G401 (cell line): ENCODE measurements at places on chromosomes 3 and 15. TPM values are rescaled to one million over a fixed set of nuclear protein-coding genes. Genes with fewer than 3 reads are reported as not detected.
A peak's percentile ranks its signal among the peaks of the same experiment; 100 is the strongest.

- DNase-seq: no peak
These were observed 32.8 kb downstream of the TMEM212 start for GRCh38 chr3:171875923-171876412.

- no peak for DNase-seq
These were observed 220.7 kb upstream of the GAP43 start for GRCh38 chr3:115402651-115403050.

- DNase-seq: no peak
These were observed 4.3 kb downstream of the PDIA5 start for GRCh38 chr3:123071146-123071545.

GRCh38 chr3:46102780-46103130 is 75.5 kb upstream of the XCR1 start:
- no peak for DNase-seq

DNA sequence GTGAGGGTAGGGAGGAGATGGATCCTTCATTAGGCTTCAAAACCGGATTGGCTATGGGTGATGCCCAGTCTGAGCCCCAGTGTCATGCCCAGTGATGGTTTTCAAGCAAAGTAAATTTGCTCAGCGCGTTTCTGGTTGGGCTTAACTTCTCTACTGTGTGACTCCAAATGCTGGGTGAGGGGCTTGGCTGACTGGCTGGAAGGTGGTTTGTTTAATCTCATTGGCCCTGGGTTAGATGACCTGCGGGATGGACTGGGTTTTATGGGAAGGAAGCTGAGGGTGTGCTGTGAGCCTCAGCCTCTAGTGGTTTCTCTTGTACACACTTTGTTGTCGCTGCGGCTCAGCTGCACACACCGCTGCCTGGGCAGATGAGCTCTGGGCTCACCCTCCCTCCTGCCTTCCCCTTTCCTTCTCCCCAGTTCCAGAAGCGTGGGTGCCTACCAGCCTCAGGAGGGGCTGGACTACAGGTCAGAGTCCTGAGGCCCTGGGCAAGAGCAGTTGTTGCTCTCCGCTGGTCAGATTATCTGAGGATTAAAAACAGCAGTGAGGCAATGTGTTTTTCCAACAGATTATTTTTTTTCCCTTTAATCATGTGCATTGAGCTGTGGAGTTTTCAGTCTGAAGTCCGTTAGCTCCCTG is 18.6 kb downstream of the PDIA5 start:
- DNase-seq: no peak

- no peak for DNase-seq
These were observed 31.1 kb downstream of the ADAMTS17 start for GRCh38 chr15:100310513-100311153.

DNA sequence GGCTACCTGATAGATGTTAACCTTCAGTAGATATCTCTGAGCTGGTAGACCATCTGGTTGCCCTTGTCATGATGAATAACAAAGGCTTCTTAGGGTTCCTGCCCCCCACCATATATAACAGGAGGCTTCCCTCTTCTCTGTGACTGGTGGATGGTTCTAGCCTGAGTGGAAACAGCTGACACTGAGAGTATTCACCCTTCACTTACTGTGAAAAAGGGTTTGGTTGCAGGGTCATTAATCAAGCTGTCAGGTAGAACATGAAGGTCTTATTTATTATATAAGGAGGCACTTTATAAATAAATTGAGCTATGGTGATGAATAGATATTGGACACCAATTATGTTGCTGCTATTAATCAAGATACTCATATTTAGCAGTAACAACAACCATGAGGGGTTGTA is 58.6 kb downstream of the CACNA2D3 start:
- DNase-seq: no peak

GRCh38 chr3:33041909-33042308 is 55.0 kb downstream of the GLB1 start:
- no peak for DNase-seq

GRCh38 chr3:134003066-134003465 is 26.7 kb downstream of the SLCO2A1 start:
- no peak for DNase-seq

GRCh38 chr3:32403663-32404062 is 12.0 kb downstream of the CMTM7 start:
- peak; percentile 64 for DNase-seq

DNA sequence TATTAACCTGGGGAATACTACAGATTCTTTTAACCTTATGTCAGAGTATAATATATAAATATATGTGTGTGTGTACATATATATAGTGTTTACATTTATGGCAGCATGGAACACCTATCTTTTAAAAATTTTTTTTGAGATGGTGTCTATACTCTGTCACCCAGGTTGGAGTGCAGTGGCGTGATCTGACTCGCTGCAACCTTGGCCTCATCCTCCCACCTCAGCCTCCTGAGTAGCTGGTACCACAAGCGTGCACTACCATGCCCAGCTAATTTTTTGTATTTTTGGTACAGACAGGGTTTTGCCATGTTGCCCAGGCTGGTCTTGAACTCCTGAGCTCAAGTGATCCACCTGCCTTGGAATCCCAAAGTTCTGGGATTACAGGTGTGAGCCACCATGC is 18.5 kb upstream of the ERICH6 start:
- DNase-seq: no peak

LRRC15 gene
- 0.14 and 0.55 TPM in 2 replicates for total RNA-seq

SNTN gene
- not detected in 2 replicates for total RNA-seq

RHCG gene
- 2.2 TPM in 1 of 2 replicates, not detected in the other for total RNA-seq

STRA6 gene
- 17.2 and 23.9 TPM in 2 replicates for total RNA-seq
